ENCODE measurements at places on chromosomes 4 and X.

GRCh38 chr4:138706201-138706600, 309.4 kb upstream of the NOCT start:
- no peak for DNase-seq

- peak; percentile 21 for DNase-seq
Measured at GRCh38 chr4:164731827-164732474, 22.0 kb upstream of the SMIM31 start.

DNA sequence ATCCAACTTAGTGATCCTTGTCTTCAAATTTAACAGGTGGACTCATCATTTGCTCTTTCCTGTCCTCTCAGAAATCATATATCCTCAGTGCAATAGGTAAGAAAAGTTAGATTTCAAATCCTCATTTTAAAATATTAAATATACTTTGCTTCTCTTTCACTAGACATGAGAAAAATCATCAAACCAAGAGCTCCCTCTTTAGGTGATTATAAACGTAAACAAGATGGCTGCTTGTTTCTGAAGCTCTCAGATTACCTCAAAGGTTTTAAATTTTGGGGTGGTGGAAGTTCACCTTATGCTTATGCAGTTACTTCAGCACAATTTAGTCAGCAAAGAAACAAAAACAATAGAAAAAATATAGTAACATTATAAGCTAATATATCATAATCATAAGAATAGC, 27.3 kb downstream of the CSN3 start:
- no peak for DNase-seq

GRCh38 chr4:83022724-83023450, 12.1 kb upstream of the COPS4 start:
- DNase-seq, result no peak

DNA sequence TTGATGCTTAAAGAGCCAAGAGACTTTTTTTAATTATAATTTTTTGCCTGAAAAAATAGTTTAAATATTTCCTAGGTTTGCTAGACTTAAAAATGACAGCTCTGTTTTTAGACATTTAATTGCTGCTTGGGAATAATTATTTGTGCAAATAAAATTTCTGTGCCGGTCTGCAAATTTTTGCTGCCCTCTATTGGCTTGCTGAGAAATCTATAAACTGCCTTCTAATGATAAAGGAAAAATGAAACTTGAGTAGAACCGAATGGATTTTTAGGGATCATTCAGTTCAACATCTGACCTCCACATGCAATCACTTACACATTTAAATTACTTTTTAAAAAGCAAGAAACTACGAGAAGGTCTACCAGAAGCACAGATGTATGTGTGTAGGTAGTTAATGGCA, 434.0 kb downstream of the FAM133A start:
- no peak for DNase-seq

DNA sequence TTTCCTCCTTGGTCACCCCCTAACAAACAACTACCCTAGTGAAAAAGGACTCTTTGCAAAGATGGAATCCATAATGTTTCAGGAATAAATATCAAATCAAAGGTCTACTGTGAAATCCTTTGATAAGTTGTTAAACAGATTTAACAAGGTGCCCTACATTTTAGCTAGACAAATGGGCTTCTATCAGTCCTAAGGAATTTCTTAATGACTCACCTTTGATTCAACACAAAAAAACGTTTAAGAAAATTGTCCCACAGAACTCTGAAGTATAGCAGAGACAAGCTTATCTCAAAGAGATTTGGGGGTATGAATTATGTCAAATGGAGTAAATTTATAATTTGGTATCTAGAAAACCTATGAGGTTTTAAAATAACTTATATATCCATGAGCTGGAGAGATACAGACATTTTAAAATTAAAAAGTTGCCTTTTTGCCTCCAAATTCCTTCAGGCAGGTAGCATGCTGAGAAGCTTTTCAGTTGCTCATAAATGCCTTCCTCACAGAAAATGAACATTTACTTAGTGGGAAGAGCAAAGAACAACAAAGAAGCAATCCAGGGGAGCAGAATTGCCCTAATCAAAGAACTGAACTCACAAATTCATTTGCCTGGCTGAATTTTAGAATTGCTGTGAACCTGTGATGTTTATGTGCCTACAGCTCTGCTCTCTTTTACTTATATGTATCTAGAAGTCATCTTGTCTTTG, 649.3 kb downstream of the STPG2 start:
- DNase-seq, result no peak

- DNase-seq, result no peak
Measured at GRCh38 chrX:9797384-9798360, 11.4 kb downstream of the SHROOM2 start.

DNA sequence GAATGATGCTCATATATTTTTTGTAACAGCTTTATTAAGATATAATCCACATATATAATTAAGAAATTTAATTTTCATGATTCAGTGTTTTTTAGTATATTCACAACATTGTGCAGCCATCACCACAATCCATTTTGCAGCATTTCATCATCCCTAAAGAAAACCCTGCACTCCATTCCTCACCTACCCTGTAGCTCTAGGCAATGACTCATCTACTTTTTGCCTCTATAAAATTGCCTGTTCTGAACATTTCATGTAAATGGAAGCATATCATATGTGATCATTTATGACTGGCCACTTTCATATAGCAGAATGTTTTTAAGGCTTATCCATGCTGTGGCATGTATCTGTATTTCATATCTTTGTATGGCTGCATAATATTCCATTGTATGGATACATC, 339.9 kb downstream of the MAPK10 start:
- no peak for DNase-seq

DNA sequence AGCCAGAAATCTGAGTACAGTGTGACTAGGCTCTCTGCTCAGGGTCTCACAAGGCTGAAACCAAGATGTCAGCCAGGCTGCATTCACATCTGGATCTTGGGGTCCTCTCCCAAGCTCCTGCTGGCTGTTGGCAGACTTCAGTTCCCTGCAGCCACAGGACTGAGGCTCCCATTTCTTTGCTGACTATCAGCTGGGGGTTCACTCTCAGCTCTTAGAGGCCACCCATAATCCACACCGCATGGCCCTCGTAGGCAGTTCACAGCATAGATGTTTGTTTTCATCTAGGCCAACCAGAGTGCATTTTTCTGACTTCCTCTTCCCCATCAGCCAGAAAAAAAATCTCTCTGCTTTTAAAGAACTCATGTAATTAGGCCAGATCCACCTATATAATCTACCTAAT, 8.2 kb upstream of the WDR44 start:
- DNase-seq, result no peak

GRCh38 chr4:94412658-94413038, 39.1 kb upstream of the PDLIM5 start:
- no peak for DNase-seq

DNA sequence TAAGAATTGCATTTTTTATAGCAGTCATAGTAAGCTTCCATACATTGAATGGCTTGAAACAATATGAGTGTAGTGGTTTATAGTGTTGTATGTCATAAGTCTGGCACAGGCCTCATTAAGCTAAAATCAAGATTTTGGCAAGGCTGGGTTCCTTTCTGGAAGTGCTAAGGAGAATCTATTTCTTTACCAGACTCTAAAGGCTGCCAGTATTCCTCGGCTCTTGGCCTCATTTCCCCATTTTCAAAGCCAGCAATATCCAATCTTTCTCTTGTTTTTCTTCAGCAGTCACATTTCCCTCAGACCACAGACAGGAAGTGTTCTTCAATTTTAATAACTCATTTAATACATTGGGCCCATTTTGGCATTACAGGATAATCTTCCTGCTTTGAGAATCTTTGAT, 1155.5 kb upstream of the PABPC4L start:
- no peak for DNase-seq

DNA sequence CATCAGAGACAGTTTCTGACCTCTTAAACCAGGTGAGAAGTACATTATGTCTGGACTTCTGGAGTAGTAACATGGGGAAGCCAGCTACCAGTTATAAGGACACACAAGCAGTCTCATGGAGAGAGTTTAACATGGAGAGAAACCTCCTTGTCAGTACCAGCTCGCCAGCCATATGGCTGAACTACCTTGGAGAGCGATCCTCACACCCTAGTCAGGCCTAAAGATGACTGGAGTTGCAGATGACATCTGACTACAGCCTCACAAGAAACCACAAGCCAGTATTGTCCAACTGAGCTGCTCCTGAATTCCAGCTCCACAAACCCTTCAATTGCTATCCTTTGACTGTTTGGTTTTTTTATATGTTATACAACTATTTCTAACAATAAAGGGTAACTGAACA, 49.8 kb downstream of the PDHA2 start:
- DNase-seq, result no peak

DNA sequence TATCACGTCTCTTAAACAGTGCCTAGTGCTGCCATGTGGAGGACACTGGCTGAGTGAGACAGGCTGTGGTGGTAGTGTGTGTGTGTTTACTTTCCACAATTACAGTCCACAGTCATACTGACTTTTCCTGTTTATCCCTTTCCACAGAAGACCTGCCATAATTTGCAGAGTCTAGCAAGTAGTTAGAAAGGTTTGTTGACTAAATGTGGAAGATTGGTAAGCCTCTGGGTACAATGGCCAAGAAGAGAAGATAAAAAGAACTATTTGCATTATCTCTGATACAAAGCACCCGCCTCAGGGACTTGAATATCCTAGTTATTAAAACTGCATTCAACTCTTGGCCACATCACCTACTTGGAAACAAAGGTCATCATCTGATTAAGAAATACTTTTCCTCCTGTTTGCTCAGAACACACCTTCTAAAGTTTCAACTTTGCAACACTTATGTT, 89.1 kb downstream of the FAM13A start:
- DNase-seq, result no peak

- DNase-seq, result no peak
Measured at GRCh38 chr4:175246941-175247340, 328.8 kb downstream of the ADAM29 start.

- no peak for DNase-seq
Measured at GRCh38 chr4:158825433-158826036, 56.7 kb downstream of the FNIP2 start.

DNA sequence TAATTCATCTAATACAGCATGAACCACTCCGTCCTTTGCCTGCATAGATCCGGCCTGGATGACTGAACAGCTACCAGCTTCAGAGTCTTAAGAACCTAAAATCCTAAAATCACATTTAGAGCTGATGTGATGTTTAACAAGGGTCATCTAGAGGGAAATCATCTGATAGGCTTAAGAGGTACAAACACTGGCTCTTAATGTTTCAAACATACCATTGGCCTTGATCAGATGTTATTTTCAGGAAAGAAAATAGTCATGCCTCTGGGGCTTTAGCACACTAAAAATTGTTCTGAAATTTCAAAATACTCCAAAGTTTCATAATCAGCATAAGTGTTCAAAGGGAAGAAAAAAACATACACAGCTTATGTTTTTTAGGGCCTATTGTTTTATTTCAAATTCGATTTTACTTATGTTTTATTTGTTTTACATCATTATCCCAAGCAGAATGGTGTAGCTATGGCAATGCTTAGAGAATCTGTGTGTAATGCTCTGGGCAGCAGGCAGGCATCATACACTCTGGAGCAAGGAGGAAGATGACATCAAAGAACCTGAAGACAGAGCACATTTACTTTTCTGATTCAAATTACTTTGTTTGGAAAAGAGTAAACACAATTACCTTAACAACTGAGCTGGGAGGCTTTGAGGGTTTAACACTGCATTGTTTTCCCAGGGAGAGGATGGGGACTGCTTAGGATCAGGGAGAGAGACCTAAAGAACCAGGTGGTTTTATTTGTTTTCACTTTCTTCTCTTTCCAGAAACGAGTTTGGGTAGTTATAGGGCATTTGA, 25.3 kb upstream of the LEF1 start:
- DNase-seq, result no peak

DNA sequence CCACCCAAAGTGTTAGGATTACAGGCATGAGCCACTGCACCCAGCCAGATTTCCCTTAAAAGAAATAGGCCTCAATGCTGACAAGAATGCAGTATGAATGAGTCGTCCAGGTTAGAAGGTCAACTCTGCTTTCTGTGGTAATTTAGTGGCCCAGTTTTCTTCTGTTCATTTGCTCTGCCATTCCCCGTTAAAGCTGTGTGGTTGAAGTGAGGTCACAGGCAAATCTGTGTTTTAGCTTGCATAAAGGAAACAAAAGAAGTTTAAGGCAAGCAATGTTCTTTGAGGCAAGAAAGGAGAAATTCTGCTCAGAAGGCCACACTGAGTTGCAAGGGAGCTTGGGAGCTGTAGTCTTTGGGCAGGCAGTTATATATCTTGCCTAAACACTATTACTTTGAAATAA, 176.8 kb downstream of the LARP7 start:
- DNase-seq, result no peak

DNA sequence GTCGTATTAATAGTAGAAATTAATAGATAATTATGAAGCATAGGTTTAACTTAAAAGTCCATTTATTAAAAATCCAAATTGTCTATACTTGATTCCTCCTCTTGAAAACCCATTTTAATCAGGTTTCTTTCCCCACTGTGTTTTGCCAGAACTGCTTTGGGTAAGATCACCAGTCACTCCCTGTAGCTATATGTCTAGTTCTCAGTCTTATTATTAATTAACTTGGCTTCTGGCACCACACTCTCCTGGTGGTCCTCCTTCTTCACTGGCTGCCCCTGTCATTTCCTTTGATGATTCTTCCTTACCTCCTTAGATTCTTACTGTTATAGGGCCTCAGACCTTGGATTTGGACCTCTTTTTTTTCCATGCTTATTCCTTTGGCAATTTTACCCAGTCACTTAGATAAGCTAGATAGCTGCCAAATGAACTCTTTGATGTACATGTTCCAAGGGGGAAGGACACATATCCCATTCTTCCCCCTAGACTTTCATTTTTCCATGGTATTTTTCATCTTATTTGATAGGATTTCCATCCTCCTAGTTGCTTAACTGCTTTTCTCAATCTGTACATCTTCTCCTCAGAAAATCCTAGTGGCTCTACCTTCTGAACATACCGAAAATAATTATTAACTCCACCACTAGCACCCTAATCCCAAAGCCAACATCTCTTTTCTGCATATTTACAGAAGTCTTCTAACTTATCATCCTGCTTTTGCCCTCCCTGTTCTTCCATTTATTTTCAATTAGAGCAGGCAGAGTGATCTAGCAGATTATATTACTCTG, 24.5 kb downstream of the GIMD1 start:
- DNase-seq, result no peak

DNA sequence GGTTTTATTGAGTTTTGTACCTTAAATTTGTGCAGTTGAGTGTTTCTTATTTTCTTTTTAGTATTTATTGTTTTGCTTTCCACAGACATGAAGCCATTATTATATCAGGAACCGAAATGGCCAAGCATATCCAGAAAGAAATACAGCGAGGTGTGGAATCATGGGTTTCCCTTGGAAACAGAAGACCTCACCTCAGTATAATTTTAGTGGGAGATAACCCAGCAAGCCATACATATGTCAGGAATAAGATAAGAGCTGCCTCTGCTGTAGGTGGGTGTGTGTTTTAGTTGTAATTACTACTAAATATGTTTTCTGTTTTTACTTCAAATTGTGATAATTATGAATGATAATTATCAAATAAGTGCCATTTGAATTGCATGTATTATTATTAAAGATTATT, 16.5 kb downstream of the MTHFD2L start:
- DNase-seq, result no peak

GRCh38 chr4:81814987-81815541, 343.4 kb upstream of the RASGEF1B start:
- DNase-seq, result no peak

DNA sequence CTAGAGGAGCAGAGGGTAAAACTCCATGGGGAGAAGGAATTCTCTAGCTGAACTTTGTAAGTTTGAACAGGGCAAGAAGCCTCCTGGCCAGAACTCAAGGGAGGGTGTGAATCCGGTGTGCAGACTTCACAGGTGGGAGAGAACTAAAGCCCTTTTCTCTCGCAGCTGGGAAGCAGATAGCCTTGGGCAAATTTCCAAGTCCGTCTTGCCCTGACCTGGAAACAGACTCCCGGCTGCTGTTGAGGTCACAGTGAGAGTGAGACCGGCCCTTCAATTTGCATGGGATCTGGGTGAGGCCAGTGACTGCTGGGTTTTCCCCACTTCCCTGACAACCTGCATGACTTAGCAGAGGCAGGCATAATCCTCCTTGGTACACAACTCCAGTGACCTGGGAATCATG, 94.5 kb upstream of the ZNF827 start:
- no peak for DNase-seq

Data from stimulated activated CD8-positive, alpha-beta memory T cell treated with anti-CD3 and anti-CD28 coated beads, Interleukin-4, amount 100 ng/mL, for 1 hour (primary cell).